ENCODE measurements at places on chromosomes 11 and 22.

DNA sequence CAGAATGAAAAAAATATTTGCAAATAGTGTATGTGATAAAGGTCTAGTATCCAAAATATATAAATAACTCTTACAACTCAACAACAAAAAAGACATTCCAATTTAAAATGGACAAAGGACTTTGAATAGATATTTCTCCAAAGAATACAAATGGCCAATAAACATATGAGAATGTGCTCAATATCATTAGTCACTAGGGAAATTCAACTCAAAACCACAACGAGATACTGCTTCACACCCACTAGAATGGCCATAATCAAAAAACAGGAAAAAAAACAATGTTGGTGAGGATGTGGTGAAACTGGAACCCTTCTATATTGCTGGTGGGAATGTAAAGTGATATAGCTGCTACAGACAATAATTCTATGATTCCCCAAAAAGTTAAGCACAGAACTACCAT is 38.6 kb upstream of the RPS13 start:
- DNase-seq = no peak

DNA sequence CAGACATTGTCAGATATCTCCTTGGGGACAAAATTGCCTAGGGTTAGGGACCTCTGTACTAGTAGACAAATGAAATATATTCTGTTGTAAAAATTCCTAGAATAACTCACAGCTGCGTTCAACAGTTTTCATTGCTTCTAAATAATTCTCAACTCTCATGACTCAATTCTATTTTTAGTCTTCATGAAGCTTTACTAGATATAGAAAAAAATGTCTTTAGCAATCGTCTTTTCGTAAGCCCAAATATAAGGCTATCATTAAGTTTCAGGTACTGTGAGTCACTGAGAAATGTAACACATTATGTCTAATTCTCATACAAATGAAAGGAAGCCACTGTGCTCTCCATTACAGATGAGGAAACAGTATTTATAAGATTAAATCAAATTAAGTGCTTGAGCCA is 6.4 kb downstream of the MMP12 start:
- no peak for DNase-seq

DNA sequence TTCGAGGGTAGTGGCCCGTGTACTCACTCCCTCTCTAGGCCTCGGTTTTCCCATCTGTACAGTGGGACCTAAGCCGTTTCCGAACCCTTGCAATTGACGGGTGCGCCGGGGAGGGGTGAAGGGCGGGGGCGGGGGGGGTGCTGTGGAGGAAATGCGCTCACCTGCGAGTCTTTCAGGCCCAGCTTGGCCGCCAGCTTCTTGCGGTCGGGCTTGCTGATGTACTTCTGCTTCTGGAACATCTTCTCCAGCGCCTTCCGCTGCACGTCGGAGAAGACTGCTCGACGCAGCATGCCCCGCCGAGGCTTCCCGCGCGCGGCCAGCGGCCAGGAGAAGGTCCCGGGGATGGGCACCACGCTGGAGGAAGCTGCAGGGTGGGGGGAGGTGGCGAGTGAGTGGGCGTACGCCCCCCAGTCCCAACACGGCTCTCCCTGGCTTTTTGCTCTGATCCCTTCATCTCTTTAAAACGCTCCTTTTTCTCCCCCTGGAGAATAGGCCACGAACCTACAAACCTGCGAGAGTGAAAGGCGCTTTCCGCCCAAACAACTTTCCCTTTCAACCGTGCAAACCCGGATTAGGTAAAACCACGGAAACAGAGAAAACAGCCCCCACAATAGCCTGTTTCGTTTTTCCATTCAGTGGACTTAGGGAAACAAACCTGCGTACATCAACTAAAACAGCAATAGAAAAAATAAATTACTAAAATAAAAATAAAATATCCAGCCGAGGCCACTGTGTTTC is 3.2 kb downstream of the DBX1 start:
- DNase-seq = no peak

- no peak for DNase-seq
Observed at GRCh38 chr22:22446517-22446916, 62.0 kb downstream of the ZNF280B start.

DNA sequence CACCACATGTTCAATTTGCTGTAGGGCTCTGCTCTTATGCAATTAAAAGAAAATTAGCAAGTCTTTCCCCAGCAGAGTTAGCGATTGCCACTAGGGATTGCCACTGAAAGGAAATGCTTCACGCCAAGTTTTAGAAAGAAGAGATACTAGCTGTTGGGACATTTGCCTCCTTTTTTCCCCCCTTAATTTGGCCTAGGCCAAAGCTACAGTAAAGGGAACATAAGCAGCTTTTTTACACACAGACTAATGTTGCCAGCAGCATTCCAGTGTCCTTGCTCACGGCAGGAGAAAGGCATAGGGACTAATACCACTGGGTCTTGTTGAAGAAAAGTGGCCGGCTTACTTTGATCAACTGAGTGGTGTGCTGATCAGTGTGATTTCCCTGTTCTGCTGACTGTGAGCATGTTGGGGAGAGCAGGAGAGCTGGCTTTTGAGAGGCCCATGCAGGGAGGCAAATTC is 71.2 kb downstream of the PHF21A start:
- peak; percentile 7 for DNase-seq

GRCh38 chr11:61149624-61150615 is 11.3 kb downstream of the VPS37C start:
- DNase-seq = no peak

GRCh38 chr11:23586173-23586572 is 725.9 kb upstream of the CCDC179 start:
- DNase-seq = no peak

GRCh38 chr11:94922321-94923003 is 50.9 kb downstream of the CWC15 start:
- DNase-seq = no peak

DNA sequence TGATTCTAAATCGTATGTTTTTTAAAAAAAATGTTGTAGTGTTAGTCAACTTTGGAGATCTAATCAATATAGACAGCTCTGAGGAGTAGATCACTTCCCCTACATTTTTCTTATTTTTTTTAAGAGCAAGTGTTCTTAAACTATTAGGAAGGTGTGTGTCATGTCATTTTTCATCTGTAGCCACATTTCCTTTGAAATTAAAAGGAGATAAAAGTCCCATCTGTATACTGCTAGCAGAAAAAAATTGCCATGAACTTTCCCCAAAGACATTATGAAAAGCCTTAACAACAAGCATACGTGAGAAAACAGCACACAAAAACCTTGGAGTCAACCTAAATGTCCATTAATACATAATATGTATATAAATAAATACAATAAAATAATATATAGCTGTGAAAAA is 286.6 kb downstream of the ETS1 start:
- DNase-seq = no peak

- no peak for DNase-seq
Observed at GRCh38 chr11:112219476-112220232, 6.6 kb upstream of the PTS start.

Data from GOT3 (cell line).